CD8-positive, alpha-beta memory T cell (primary cell): ENCODE measurements at places on chromosomes 2 and 18. TPM values are rescaled to one million over a fixed set of nuclear protein-coding genes. Genes with fewer than 3 reads are reported as not detected.
A peak's percentile ranks its signal among the peaks of the same experiment; 100 is the strongest.

DNA sequence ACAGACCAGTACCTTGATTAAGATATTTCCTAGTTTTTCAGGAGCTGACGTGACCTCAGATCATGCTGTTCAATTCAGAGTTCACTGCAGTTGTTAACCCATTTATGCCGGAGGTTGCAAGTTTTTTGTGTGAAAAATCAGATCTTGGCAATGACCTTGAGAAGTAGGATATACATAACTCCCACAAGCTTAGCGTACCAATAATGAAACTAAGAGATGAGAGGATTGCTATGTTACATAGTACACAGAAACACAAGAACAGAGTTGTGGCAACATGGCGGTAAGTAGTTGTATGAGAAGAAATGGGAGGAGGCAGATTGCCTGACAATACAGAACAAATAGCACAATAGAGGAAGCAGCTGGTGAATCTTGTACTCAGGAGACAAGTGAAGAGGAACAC, 39.1 kb downstream of the PPIG start:
- DNase-seq, result no peak

- DNase-seq, result no peak
Observed at GRCh38 chr2:207892716-207893402, 123.2 kb upstream of the FZD5 start.

GRCh38 chr18:48492880-48493279, 46.0 kb upstream of the CTIF start:
- no peak for DNase-seq

- no peak for DNase-seq
Observed at GRCh38 chr2:218271487-218271797, 1.1 kb downstream of the PNKD start.

- peak; percentile 59 for DNase-seq
Observed at GRCh38 chr2:88626171-88627054, 851 bp downstream of the EIF2AK3 start.

The MBP gene
- 59.5 TPM for total RNA-seq

The CABYR gene
- 1.2 TPM for total RNA-seq

DNA sequence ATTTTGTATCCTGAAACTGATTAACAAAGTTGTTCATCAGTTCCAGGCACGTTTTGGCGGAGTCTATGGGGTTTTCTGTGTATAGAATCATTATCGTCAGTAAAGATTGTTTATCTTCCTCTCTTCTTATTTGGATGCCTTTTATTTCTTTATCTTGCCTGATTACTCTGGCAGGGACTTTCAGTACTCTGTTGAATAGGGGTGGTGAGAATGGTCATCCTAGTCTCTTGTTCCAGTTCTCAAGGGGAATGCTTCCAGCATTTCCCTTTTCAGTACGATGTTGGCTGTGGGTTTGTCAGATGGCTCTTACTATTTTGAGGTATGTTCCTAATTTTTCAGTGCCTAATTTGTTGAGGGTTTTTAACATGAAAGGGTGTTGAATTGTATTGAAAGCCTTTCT, 14.0 kb upstream of the SPDYA start:
- DNase-seq, result no peak

DNA sequence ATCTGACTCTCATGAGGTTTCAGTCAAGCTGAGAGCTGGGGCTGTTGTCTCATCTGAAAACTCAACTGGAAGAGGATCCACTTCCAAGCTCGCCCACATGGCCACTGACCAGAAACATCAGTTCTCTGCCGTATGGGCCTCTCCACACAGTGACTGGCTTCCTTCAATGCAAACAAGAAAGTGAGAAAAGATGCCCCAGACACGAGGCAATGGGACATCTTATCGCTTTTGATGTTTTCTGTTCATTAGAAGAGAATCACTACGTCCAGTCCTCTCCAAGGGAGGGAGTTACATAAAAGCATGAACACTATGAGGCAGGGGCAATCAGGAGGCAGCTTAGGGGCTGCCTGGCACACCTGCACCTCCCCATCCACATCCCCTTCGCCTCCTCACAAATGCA, 307.1 kb upstream of the EPAS1 start:
- DNase-seq, result no peak

The UGT1A5 gene
- total RNA-seq, result not detected

The CHMP3 gene
- 58.9 TPM for total RNA-seq

The NYAP2 gene
- total RNA-seq, result not detected

The KCNJ3 gene
- not detected for total RNA-seq

The EPB41L3 gene
- total RNA-seq, result 1.8 TPM
